Mesenchymal stem cell (in vitro differentiated cells and primary cell): ENCODE measurements at places on chromosomes 6 and 20.
A peak's percentile ranks its signal among the peaks of the same experiment; 100 is the strongest.

- DNase-seq: no peak
- H3K27me3 ChIP-seq: no peaks in the 10 kb centered on the region
- no peak overlapping the region for H3K27ac ChIP-seq
- peaks cover 66% of the 10 kb centered on the region for H3K36me3 ChIP-seq
- no peak overlapping the region for H3K4me3 ChIP-seq
Observed at GRCh38 chr20:34084227-34084923, 27.7 kb downstream of the EIF2S2 start.

- DNase-seq: no peak
- H3K4me3 ChIP-seq: no peak overlapping the region
- no peaks in the 10 kb centered on the region for H3K4me1 ChIP-seq
Observed at GRCh38 chr6:155628306-155628705, 172.7 kb upstream of the NOX3 start.

DNA sequence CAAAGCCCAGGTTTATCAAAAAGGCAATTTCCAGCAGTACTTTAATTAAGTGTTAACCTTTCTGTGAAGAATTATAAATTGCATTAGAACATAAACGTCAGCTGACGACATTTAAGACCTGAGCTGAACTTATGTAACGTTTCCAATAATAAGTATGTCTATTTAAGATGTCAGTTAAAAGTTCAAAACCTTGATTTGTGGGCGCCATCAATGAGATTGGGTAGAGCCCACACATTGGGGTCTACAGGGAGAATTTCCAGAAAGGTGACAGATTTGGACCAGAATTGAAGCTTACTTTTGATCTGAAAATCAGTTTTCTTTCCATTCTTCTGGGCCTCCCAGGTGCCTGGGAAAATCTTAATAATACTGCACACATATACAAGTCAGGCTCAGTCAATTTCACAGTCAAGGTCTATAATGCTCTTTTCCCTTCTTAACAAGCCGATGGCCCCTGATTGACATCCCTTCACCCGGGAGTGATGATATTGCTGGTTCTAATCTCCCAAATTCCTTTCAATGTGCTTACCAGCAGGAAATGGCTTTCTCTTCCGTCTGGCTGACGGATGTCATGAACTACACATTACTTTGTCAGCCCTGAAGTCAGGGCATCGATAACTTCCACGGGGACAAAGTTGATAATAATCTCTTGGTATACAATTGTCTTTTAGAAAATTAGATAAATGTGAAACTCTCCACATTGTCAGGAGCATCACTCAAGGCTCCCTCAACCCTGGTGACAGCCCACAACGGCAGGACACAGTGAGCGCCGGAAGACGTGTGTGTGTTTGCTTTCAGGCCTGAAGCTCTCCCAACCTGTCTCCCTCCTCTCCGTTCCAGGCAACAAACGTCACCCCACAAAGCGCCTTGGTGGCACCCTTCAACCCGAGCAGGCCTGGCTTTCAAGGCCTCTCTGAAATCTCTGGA, 396.5 kb upstream of the CNR1 start:
- H3K36me3 ChIP-seq: peaks cover 2% of the 10 kb centered on the region
- no peak overlapping the region for H3K27ac ChIP-seq
- H3K4me1 ChIP-seq: no peaks in the 10 kb centered on the region
- H3K27me3 ChIP-seq: peaks cover 10% of the 10 kb centered on the region
- H3K4me3 ChIP-seq: no peak overlapping the region
- no peak for DNase-seq

- H3K4me3 ChIP-seq: no peak overlapping the region
- peaks cover 3% of the 10 kb centered on the region for H3K36me3 ChIP-seq
- H3K4me1 ChIP-seq: peaks cover 21% of the 10 kb centered on the region
- no peaks in the 10 kb centered on the region for H3K27me3 ChIP-seq
- no peak overlapping the region for H3K27ac ChIP-seq
- DNase-seq: no peak
Observed at GRCh38 chr6:157755746-157756411, 67.2 kb upstream of the SNX9 start.

DNA sequence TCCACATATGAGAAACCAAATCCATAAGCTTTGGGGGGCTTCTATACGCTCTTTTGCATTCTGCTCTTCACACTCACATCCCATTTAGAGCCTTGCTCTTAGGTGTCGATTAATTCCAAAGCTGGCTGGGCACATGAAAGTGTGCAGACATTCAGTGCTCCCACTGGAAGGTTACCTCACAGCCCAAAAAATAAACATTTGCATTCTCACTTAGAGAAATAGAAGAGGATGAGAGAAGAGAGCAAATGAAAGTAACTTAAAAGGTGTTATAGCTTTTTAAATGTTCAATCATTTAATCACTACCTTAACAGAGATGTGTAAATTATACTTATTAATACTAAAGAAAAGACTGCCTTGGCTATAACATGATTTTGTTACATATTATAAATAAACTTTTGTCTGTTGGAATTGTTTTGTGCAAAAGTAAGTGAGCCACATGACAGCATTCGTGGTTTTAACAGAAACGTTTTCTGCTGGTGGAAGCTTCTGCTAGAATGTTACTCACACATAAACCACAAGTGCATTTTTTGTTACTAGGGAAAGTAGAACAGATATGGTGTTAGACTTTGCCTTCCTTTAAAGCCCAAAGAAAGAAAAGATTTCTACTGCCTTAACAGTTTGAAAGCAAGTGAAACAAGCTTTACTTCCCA, 116.7 kb downstream of the SIM1 start:
- H3K4me1 ChIP-seq: peaks cover 1% of the 10 kb centered on the region
- peak overlapping the region; percentile 65 for H3K27ac ChIP-seq
- no peaks in the 10 kb centered on the region for H3K27me3 ChIP-seq
- H3K4me3 ChIP-seq: peak overlapping the region; percentile 19
- no peaks in the 10 kb centered on the region for H3K36me3 ChIP-seq
- DNase-seq: peak; percentile 70

- H3K4me3 ChIP-seq: no peak overlapping the region
- no peaks in the 10 kb centered on the region for H3K27me3 ChIP-seq
- H3K27ac ChIP-seq: no peak overlapping the region
- no peaks in the 10 kb centered on the region for H3K36me3 ChIP-seq
- H3K4me1 ChIP-seq: peaks cover 2% of the 10 kb centered on the region
Observed at GRCh38 chr6:81759782-81760181, 7.3 kb upstream of the TENT5A start.

DNA sequence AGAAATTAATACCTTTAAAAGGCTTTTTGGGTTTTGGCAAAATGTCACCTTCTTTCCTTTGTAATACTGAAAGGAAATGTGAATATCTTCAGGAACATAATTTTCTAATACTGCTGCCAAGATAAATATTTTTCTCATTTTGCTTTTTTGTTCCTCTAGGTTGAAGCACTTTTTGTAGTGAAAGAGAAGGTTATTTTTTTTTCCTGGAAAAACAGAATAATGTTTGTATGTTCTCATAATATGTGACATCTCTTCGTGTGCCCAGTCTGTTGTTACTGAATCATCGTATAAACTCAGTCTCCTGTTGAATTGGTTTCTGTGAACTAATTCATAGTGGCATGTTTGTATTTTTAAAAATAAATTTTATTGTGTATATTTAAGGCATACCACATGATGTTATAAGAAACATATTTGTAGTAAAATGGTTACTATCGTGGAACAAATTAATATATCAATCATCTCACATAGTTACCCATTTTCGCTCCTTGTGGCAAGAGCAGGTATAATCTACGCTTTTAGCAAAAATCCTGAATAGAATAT, 74.4 kb downstream of the SH3BGRL2 start:
- no peak overlapping the region for H3K4me3 ChIP-seq
- H3K4me1 ChIP-seq: no peaks in the 10 kb centered on the region
- DNase-seq: no peak
- H3K36me3 ChIP-seq: no peaks in the 10 kb centered on the region
- no peaks in the 10 kb centered on the region for H3K27me3 ChIP-seq
- no peak overlapping the region for H3K27ac ChIP-seq

GRCh38 chr6:15907914-15908518, 220.9 kb upstream of the MYLIP start:
- no peaks in the 10 kb centered on the region for H3K36me3 ChIP-seq
- no peak overlapping the region for H3K27ac ChIP-seq
- no peak overlapping the region for H3K4me3 ChIP-seq
- H3K4me1 ChIP-seq: peaks cover 10% of the 10 kb centered on the region
- DNase-seq: no peak

GRCh38 chr6:113819169-113819830, 37.8 kb upstream of the MARCKS start:
- no peaks in the 10 kb centered on the region for H3K27me3 ChIP-seq
- no peak overlapping the region for H3K4me3 ChIP-seq
- no peaks in the 10 kb centered on the region for H3K36me3 ChIP-seq
- no peak for DNase-seq
- H3K27ac ChIP-seq: no peak overlapping the region
- H3K4me1 ChIP-seq: no peaks in the 10 kb centered on the region

- H3K36me3 ChIP-seq: no peaks in the 10 kb centered on the region
- no peak overlapping the region for H3K4me3 ChIP-seq
- DNase-seq: no peak
Observed at GRCh38 chr6:157440171-157440570, 59.2 kb downstream of the ZDHHC14 start.

GRCh38 chr6:103140308-103141027, 1719.3 kb downstream of the HACE1 start:
- H3K36me3 ChIP-seq: no peaks in the 10 kb centered on the region
- H3K27ac ChIP-seq: no peak overlapping the region
- no peaks in the 10 kb centered on the region for H3K4me1 ChIP-seq
- no peak for DNase-seq

DNA sequence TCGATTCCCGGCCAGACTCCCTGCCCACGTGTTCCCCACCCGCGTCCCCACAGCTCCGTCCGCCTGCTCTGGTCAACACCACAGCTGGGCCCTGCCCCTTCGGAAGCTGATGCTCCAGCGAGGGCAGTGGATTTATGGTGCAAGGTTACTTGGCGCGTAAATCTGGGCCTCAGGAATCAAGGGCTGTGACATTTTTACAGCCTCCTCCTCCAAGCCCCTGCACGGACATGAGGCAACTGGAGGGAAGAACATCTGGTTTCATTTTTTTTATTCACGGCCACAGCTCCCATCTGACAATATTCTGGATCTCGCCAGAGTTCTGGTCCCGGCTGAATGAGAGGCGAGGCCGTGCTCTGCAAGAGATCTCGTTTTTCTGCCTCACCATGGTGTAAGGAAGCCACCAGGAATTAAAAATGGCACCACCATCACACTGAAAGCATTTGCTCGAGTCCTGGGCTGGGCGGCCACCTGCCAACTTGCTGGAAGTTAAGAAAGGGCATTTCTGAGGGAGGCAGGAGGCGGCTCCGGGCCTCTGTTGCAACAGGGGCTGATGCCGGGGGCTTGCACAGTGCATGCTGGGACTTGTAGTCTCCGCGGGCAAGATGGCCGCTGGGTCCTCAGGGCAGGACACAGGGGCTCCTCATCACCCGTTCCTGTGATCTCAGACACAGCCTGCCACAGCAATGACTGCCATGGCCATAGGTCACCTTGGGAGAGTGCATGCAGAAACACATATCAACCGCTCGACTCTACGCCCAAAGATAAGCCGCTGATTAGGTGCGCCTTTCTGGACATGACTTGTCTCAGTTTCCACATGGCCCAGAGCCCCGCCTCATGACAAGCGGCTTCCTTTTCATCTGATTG, 148.5 kb downstream of the LY86 start:
- H3K27me3 ChIP-seq: no peaks in the 10 kb centered on the region
- no peak overlapping the region for H3K27ac ChIP-seq
- no peaks in the 10 kb centered on the region for H3K36me3 ChIP-seq
- peaks cover 8% of the 10 kb centered on the region for H3K4me1 ChIP-seq
- H3K4me3 ChIP-seq: no peak overlapping the region
- DNase-seq: no peak

GRCh38 chr20:60236613-60237012, 278.4 kb downstream of the CDH26 start:
- H3K36me3 ChIP-seq: no peaks in the 10 kb centered on the region
- H3K27ac ChIP-seq: no peak overlapping the region
- H3K4me1 ChIP-seq: no peaks in the 10 kb centered on the region
- DNase-seq: no peak

GRCh38 chr6:158043586-158044524, 62.2 kb downstream of the SYNJ2 start:
- DNase-seq: no peak
- H3K36me3 ChIP-seq: peaks cover 62% of the 10 kb centered on the region
- H3K4me3 ChIP-seq: no peak overlapping the region
- peak overlapping the region; percentile 98 for H3K27ac ChIP-seq
- H3K27me3 ChIP-seq: no peaks in the 10 kb centered on the region
- H3K4me1 ChIP-seq: peaks cover 51% of the 10 kb centered on the region

DNA sequence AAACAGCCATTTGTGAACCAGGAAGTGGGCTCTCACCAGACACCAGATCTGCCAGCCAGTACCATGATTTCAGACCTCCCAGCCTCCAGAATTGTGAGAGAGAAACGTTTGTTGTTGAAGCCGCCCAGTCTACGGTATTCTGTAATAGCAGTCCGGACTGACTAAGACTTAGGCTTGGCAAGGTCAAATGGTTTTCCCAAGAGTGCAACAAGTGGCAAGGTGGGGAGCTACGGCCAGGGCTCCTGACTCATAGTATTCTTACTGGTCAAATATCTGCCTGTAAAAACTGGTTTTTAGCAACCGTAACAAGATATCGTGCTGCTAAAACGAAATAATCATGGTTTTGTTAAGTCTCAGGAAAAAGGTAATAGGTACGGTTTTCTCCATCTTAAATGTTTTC, 37.8 kb downstream of the MCUR1 start:
- DNase-seq: no peak
- H3K27me3 ChIP-seq: no peaks in the 10 kb centered on the region
- no peak overlapping the region for H3K4me3 ChIP-seq
- H3K36me3 ChIP-seq: no peaks in the 10 kb centered on the region

DNA sequence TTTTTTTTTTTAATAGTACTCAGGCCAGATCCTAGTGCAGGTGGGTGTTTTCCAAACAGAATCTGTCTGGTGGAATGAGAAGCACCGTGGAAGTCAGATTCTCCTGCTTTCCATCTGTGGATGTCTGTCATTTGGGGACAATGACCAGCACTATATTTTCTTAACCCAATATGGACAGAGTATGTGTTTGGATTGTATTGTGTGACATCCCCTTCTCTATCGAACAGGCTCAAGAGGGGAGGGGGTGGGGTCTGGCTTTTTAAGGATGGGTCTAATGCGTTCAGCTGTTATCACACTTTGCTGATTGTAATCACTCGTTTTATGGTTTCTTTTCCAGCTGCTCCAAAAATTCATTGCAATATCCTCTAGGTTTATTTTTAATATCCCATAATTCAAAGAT, 197.5 kb upstream of the CEP162 start:
- no peak overlapping the region for H3K27ac ChIP-seq
- no peak for DNase-seq
- no peaks in the 10 kb centered on the region for H3K27me3 ChIP-seq
- no peaks in the 10 kb centered on the region for H3K36me3 ChIP-seq
- H3K4me1 ChIP-seq: no peaks in the 10 kb centered on the region
- no peak overlapping the region for H3K4me3 ChIP-seq

DNA sequence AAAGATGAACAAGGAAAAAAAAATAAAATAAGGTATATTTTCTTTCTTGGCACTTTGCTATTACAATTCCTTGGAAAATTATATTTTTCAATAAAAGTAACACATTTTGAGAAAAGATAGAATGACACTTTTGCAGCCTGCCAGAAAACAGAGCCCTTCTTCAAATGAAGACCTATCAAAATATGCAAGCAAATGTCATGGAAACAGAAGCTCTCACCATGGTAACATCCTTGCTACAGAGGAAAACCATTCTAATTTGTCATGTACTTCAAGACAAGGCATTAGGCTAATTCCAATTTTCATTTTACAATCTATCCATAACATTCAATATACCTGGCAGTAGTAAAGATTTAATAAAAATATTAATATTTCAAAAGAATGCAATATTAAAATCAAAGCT, 177.9 kb downstream of the RNGTT start:
- no peaks in the 10 kb centered on the region for H3K36me3 ChIP-seq
- no peaks in the 10 kb centered on the region for H3K27me3 ChIP-seq
- no peak overlapping the region for H3K27ac ChIP-seq
- no peak overlapping the region for H3K4me3 ChIP-seq
